Kidney glomerular epithelial cell (primary cell): ENCODE measurements at places on chromosomes 3 and 15.
A peak's percentile ranks its signal among the peaks of the same experiment; 100 is the strongest.

GRCh38 chr15:80590761-80591355 is 104.3 kb upstream of the ABHD17C start:
- no peak for DNase-seq

DNA sequence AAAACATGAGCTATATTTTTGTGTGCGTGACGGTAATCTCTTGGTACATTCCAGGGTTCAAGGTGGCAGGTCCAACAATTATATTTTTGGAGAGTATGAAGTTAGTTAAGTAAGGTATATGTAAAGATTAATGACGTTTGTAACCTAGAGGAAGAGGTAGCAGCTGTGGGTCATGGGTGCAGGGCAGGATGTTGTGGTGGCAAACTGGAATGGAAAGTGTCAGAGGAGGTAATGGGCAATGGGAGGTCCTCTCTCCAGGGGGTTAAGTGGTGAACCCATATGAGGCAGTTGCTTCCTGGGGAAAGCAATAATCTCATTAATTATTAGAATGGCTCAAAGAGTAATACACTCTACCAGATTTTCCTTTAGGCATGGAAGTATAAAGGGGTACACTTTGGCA is 1.0 kb upstream of the CD200R1L start:
- no peak for DNase-seq

GRCh38 chr15:47466357-47466756 is 250.9 kb upstream of the SEMA6D start:
- peak; percentile 37 for DNase-seq

- DNase-seq = no peak
Observed at GRCh38 chr3:159640225-159640624, 348.4 kb upstream of the IL12A start.

GRCh38 chr15:91973481-91973880 is 120.0 kb downstream of the SLCO3A1 start:
- no peak for DNase-seq

- DNase-seq = peak; percentile 88
Observed at GRCh38 chr3:101827211-101828174, 21.8 kb upstream of the NFKBIZ start.

GRCh38 chr15:71777216-71777943 is 33.0 kb upstream of the NR2E3 start:
- DNase-seq = no peak

DNA sequence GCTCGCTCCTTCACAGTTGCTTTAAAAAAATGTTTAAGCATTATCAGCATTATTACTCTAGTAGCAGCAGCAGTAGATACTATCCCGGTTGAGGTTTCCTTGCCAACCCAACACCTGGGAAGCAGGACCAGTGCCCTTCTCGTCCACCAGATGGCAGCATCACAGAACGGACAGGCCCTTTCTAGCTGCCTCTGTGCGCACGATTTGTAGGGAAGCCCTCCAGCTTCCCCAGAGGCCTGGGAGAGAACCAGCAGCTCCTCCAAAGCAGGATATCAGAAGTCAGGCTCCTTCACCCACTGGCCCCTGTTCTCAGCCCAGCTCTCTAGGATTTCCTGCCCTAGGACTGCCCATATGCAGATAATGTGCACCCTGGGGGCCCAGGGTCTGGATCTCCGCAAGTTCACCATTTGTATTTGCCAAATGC is 16.8 kb upstream of the ESYT3 start:
- DNase-seq = peak; percentile 86
